SK-N-SH (cell line): ENCODE measurements at places on chromosomes 6 and 20.

- H3K27ac ChIP-seq: no peak overlapping the region
Observed at GRCh38 chr6:139295901-139296300, 4.1 kb upstream of the TXLNB start.

- no peak overlapping the region for H3K27ac ChIP-seq
- no peak for DNase-seq
Observed at GRCh38 chr20:56554869-56555268, 21.8 kb downstream of the FAM209B start.

DNA sequence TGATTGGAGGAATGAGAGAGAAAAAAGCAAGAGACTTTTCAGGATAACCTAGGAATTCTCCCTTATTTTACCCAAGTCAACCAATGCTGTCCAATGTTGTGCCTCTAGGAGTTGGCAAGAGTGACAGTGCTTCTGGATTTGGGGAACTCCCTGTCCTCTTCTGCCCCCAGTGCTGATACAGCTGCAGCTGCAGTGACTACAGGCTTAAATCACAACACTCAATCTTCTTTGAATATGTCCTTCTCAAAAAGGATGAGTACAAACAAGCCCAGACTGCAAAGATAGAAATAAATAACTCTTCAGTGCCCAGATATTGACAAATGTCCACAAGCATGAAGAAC, 141.0 kb upstream of the COL21A1 start:
- no peak overlapping the region for H3K4me3 ChIP-seq
- H3K4me1 ChIP-seq: no peaks in the 10 kb centered on the region
- H3K36me3 ChIP-seq: no peaks in the 10 kb centered on the region
- H3K27me3 ChIP-seq: no peaks in the 10 kb centered on the region
- no peak for DNase-seq

- H3K4me3 ChIP-seq: no peak overlapping the region
- no peaks in the 10 kb centered on the region for H3K27me3 ChIP-seq
- H3K27ac ChIP-seq: peak overlapping the region; percentile 55
- H3K36me3 ChIP-seq: peaks cover 13% of the 10 kb centered on the region
- H3K4me1 ChIP-seq: peaks cover 21% of the 10 kb centered on the region; the same call in 1 of the 2 replicates
Observed at GRCh38 chr6:35425284-35425683, 26.9 kb upstream of the FANCE start.

DNA sequence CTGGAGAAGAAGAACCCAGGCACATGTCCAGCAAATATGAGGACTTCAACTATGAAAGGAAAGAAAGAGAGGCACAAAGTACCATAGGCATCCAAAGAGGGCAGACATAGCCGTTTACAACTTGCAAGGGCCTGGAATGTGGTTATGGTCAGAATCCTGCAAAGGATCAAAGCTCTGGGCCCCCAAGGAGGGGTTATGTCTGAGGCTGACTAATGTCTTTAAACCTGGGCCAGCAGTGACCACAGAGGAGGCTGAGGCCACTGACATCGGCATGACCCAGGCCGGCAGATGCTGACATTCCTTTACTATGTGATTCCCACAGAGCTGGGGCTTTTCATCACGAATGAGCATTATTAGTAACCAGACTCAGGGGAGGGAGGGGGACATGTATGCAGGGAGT, 861.1 kb downstream of the DHX35 start:
- no peaks in the 10 kb centered on the region for H3K4me1 ChIP-seq
- H3K4me3 ChIP-seq: no peak overlapping the region
- H3K27ac ChIP-seq: no peak overlapping the region

GRCh38 chr20:33964441-33964840, 29.3 kb upstream of the RALY start:
- no peaks in the 10 kb centered on the region for H3K36me3 ChIP-seq
- no peak overlapping the region for H3K4me3 ChIP-seq
- H3K27ac ChIP-seq: no peak overlapping the region
- no peaks in the 10 kb centered on the region for H3K27me3 ChIP-seq
- no peaks in the 10 kb centered on the region for H3K4me1 ChIP-seq
- no peak for DNase-seq

GRCh38 chr20:39164642-39165041, 202.5 kb downstream of the DHX35 start:
- no peak overlapping the region for H3K4me3 ChIP-seq
- H3K27me3 ChIP-seq: no peaks in the 10 kb centered on the region

DNA sequence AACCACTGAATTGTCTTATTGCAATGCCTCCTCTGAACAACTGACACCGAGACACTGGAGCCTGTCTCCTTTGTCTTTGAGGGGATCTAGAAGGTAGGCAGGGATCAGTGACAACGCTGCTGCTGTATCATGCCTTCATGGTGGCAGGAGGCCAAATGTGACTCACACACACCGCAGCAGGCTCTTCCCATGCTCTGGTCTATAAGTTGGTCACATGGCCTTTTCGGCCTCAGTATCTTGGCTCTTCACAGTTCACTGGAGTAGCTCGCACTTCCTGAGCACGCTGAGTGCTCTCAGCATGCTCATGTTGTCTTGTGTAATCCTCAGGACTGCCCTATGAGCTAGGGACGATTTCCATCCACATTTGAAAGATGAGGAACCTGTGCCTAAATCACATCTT, 167.4 kb upstream of the PCSK2 start:
- H3K36me3 ChIP-seq: no peaks in the 10 kb centered on the region
- no peak overlapping the region for H3K4me3 ChIP-seq
- no peaks in the 10 kb centered on the region for H3K27me3 ChIP-seq
- DNase-seq: no peak
- H3K27ac ChIP-seq: no peak overlapping the region
- H3K4me1 ChIP-seq: no peaks in the 10 kb centered on the region

DNA sequence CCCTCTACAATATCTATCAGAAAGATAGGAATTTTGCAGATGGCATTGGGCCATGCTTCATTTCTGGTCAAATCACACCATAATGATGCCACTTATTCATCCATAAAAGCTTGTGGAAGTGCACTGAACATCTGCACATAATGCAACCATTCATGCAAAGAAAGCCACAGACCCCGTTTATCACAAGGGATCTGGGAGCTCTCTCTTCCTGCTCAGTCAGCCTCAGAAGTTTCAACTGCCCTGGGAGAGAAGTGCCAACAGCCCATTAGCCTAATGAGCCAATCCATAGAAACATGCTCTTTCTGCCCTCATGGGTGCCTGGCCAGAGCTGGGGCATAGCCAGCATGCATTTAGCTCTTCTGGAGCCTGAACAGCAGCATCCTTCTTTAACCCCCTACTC, 85.8 kb downstream of the SLC35F1 start:
- DNase-seq: no peak
- H3K4me3 ChIP-seq: no peak overlapping the region
- no peaks in the 10 kb centered on the region for H3K27me3 ChIP-seq

DNA sequence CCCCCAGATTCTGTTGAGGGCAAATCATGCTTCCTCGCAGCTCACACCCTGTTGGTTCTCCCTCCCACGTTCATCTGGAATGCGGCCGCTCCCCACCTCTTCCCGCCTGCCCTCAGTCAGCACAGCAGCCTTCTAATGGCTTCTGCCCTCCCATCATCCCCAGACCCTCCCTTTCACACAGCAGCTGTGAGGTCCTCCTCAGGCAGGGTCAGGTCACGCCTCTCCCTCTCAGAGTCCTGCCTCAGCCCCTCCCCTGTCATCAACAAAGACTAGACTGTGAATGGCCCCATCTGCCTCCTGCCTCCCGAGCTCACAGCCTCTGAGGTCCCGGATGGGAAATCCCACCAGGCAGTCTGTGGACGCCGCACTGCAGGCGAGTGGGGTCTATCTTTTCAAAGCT, 7.9 kb upstream of the BHLHE23 start:
- peaks cover 3% of the 10 kb centered on the region; the same call in 1 of the 2 replicates for H3K4me1 ChIP-seq
- DNase-seq: no peak
- no peaks in the 10 kb centered on the region for H3K36me3 ChIP-seq
- peaks cover 86% of the 10 kb centered on the region for H3K27me3 ChIP-seq
- no peak overlapping the region for H3K4me3 ChIP-seq
- no peak overlapping the region for H3K27ac ChIP-seq

- H3K4me3 ChIP-seq: no peak overlapping the region
- DNase-seq: no peak
- no peaks in the 10 kb centered on the region for H3K27me3 ChIP-seq
- H3K36me3 ChIP-seq: no peaks in the 10 kb centered on the region
- peaks cover 14% of the 10 kb centered on the region; the same call in 1 of the 2 replicates for H3K4me1 ChIP-seq
Observed at GRCh38 chr6:35391240-35391968, 49.0 kb downstream of the PPARD start.

GRCh38 chr20:1741309-1742048, 83.9 kb upstream of the SIRPG start:
- H3K4me1 ChIP-seq: no peaks in the 10 kb centered on the region
- DNase-seq: no peak
- H3K36me3 ChIP-seq: no peaks in the 10 kb centered on the region

GRCh38 chr6:160949531-160949930, 42.0 kb upstream of the MAP3K4 start:
- DNase-seq: no peak
- H3K27ac ChIP-seq: no peak overlapping the region
- H3K27me3 ChIP-seq: no peaks in the 10 kb centered on the region; the same call in 1 of the 2 replicates
- no peaks in the 10 kb centered on the region for H3K36me3 ChIP-seq

DNA sequence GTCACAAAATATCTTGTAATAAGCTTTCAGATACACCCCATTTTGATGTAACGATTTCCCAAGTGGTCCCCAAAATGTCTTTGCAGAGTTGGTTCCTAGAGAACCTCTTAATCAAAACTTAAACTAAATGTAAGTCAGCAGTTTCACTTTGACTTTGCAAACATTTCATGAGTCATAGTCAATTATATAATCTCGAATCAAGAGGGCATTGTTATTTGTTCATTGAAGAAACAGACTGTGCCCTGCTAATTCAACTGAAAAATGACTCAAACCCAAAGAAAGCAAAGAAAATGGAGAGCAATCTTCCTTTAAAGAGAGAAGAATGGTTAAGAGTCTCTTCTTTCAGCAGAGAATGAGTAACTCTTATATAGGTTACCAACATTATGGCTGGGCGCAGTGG, 58.3 kb downstream of the IPCEF1 start:
- no peak overlapping the region for H3K4me3 ChIP-seq
- no peaks in the 10 kb centered on the region for H3K36me3 ChIP-seq
- no peak for DNase-seq
- no peaks in the 10 kb centered on the region for H3K27me3 ChIP-seq
- no peaks in the 10 kb centered on the region for H3K4me1 ChIP-seq

GRCh38 chr6:116329156-116329555, 41.6 kb upstream of the DSE start:
- H3K27ac ChIP-seq: no peak overlapping the region
- H3K4me3 ChIP-seq: no peak overlapping the region
- H3K27me3 ChIP-seq: no peaks in the 10 kb centered on the region
- H3K36me3 ChIP-seq: no peaks in the 10 kb centered on the region
- DNase-seq: no peak
- H3K4me1 ChIP-seq: peaks cover 5% of the 10 kb centered on the region; the same call in 1 of the 2 replicates

- peak; percentile 65 for DNase-seq
- no peaks in the 10 kb centered on the region; the same call in none of the 2 replicates for H3K4me1 ChIP-seq
- H3K27ac ChIP-seq: no peak overlapping the region
- H3K36me3 ChIP-seq: peaks cover 32% of the 10 kb centered on the region
- no peak overlapping the region for H3K4me3 ChIP-seq
Observed at GRCh38 chr20:35463455-35464300, 8.3 kb downstream of the CEP250 start.

DNA sequence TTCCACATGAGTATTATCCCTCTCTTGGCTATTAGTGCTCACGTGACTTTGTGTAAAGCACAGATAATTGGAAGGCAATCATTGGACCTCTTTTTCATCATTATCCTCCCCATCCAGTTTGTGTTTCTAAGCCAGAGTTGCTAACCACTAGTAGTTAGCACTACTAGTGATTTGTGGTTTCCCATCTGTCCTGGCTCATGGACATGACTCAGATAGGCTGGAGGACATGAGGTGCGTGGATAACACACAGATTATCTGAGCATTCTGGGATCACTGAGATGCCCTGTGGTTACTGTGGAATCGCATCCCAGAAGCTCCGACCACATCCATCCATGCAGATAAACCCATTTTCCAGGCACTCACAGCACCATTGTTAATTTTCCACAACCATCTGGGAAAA, 123.8 kb upstream of the NAA20 start:
- no peak overlapping the region for H3K27ac ChIP-seq
- no peaks in the 10 kb centered on the region for H3K36me3 ChIP-seq
- H3K4me3 ChIP-seq: no peak overlapping the region
- no peak for DNase-seq
- H3K27me3 ChIP-seq: no peaks in the 10 kb centered on the region

- H3K4me3 ChIP-seq: no peak overlapping the region
- DNase-seq: no peak
- peaks cover under 1% of the 10 kb centered on the region for H3K36me3 ChIP-seq
- H3K27me3 ChIP-seq: no peaks in the 10 kb centered on the region
- no peak overlapping the region for H3K27ac ChIP-seq
Observed at GRCh38 chr6:72746276-72746675, 124.4 kb downstream of the KCNQ5 start.

- peak overlapping the region; percentile 87 for H3K27ac ChIP-seq
- DNase-seq: no peak
- no peaks in the 10 kb centered on the region for H3K27me3 ChIP-seq
- H3K36me3 ChIP-seq: no peaks in the 10 kb centered on the region
- no peak overlapping the region for H3K4me3 ChIP-seq
Observed at GRCh38 chr6:30876039-30876730, 8.1 kb upstream of the DDR1 start.

- no peaks in the 10 kb centered on the region for H3K36me3 ChIP-seq
- no peak for DNase-seq
- H3K27me3 ChIP-seq: no peaks in the 10 kb centered on the region
Observed at GRCh38 chr6:5411414-5411813, 150.1 kb downstream of the FARS2 start.

GRCh38 chr6:52375780-52376556, 14.0 kb downstream of the PAQR8 start:
- no peak overlapping the region for H3K27ac ChIP-seq
- no peak overlapping the region for H3K4me3 ChIP-seq
- no peaks in the 10 kb centered on the region for H3K27me3 ChIP-seq
- H3K4me1 ChIP-seq: no peaks in the 10 kb centered on the region; the same call in 1 of the 2 replicates
- no peak for DNase-seq

- H3K36me3 ChIP-seq: no peaks in the 10 kb centered on the region
- H3K27me3 ChIP-seq: no peaks in the 10 kb centered on the region
- no peaks in the 10 kb centered on the region for H3K4me1 ChIP-seq
- H3K4me3 ChIP-seq: no peak overlapping the region
- DNase-seq: no peak
- no peak overlapping the region for H3K27ac ChIP-seq
Observed at GRCh38 chr6:157806856-157807215, 16.2 kb upstream of the SNX9 start.
